ENCODE measurements at places on chromosomes 7 and 10. TPM values are rescaled to one million over a fixed set of nuclear protein-coding genes. Genes with fewer than 3 reads are reported as not detected.

Gene SORBS1
- total RNA-seq = 1.4 TPM

DNA sequence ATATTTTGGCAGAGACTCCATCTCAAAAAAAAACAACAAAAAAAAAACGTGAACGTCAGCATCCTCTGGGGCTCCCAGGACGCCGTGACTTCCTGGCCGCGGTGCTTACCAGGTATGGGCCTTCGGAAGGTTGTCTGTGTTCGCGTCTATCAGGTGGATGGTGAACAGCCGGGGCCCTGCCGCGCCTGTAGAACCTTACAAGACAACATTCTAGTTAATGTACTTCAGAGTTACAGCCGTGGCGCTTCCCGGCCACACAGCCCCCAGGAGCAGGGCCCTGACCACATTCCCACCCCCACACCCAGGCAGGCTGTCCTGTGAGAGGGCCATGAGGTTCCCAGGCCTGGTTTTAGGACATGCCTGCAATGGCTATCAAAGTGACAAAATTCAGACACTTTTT lies 111.0 kb downstream of the SMURF1 start:
- H3K36me3 ChIP-seq = peaks cover 15% of the 10 kb centered on the region
- no peaks in the 10 kb centered on the region for H3K27me3 ChIP-seq
- DNase-seq = no peak
- H3K4me1 ChIP-seq = no peaks in the 10 kb centered on the region
- H3K27ac ChIP-seq = no peak overlapping the region

DNA sequence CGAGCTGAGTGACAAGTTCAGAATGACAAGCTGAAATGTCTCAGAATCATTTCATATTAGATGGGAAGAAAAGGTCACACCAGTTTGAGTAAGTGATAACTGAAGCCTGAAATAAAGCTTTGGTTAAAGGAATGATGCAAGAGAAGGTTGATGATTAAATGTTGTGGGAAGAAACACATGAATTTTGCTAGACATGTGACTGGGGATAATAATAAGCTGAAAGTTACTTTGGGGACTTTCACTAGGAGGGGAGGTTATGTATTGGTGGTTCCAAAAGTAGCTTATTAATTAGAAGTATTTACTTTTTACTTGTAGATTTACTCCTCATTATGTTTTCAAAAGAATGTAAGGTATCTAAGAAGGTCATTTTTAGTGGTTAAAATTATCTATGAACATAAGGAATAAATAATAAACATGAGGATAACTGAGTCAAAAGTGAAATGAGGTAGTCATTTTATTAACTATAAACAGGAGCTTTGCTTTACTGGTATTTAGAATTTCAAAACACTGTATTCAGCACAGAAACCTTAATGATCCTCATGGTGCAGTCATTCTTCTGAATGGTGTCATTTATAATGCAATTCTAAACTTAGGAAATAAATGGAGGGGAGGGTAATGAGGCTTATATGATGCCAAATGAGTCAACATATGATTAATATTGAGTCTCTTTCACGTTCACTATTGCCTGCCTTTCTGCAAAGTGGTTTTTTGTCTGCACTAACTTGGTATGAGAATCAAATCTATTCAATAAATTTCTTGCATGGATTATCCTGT lies 63.7 kb downstream of the PRKG1 start:
- H3K4me3 ChIP-seq = no peak overlapping the region
- H3K27me3 ChIP-seq = no peaks in the 10 kb centered on the region
- no peak overlapping the region for H3K27ac ChIP-seq
- H3K4me1 ChIP-seq = no peaks in the 10 kb centered on the region
- DNase-seq = no peak

- H3K36me3 ChIP-seq = no peaks in the 10 kb centered on the region
- no peak overlapping the region for H3K27ac ChIP-seq
- H3K4me3 ChIP-seq = no peak overlapping the region
- H3K4me1 ChIP-seq = peaks cover 6% of the 10 kb centered on the region
- H3K27me3 ChIP-seq = no peaks in the 10 kb centered on the region
These were observed 68.4 kb downstream of the ABCC2 start for GRCh38 chr10:99850767-99851340.

DNA sequence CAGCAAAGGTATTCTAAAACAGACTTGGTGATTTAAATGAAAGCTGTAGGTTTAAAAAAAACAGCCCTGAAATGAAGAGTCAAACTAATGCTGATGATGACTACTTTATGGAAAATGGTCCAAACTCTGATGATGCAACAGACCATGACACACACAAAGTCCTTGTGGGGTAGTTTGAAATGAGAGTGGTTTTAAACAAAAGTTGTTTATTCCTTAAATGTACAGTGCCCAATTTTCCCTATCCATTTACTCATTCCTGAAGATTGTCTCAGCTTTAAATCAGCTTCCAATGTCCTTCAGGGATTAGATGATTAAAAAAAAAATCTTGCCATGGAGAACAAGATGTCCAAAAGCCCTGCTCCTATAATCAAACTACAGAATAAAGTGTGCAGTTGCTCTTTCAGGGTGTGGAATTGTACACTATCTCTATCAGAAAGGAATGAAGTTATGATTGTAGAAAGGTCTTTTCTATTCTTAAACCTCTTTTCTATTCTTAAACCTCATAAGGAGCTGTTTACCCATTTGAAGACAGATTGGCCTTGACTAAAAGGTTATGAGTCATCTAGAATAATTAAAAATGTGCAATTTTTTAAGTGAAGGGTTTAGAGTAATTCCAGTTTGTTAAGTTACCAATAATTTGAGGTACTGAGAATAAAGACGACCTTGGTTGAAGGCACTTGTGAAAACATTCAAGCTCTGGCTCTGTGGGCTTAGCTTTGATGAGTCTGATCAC lies 70.2 kb upstream of the ITGA8 start:
- H3K4me3 ChIP-seq = no peak overlapping the region
- H3K27me3 ChIP-seq = no peaks in the 10 kb centered on the region
- DNase-seq = no peak

- H3K36me3 ChIP-seq = no peaks in the 10 kb centered on the region
- no peak overlapping the region for H3K4me3 ChIP-seq
- peaks cover 6% of the 10 kb centered on the region for H3K27me3 ChIP-seq
- H3K27ac ChIP-seq = no peak overlapping the region
- no peak for DNase-seq
- no peaks in the 10 kb centered on the region for H3K4me1 ChIP-seq
These were observed 5.3 kb downstream of the TECTB start for GRCh38 chr10:112288486-112288885.

DNA sequence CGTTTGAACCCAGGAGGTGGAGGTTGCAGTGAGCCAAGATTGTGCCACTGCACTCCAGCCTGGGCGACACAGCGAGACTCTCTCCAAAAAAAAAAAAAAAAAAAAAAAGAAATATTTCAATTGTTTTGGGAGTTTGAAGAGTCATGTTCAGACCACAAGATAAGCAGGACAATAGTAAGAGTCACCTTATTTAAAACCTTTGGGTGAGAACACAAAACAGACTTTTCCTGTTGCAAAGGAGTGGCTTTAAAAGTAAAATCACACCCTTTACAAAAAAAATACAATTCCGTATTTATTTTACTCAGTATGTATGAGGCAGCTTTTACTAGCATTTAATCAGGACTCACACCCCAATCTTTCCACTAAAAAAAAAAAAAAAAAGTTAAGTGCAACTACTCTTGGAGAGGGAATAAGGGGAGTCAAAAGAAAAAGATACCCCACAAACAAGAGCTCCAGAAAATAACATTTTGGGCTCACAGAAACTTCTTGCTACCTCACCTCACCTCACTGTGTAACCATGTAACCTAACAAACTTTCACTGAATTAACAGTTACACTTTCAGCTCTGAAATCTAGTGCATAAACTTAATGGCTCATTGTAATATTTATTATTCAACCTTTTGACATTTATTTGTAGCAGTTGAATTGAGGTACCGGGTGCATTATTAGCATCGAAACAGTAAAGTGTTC lies 11.2 kb downstream of the SKIDA1 start:
- peaks cover 13% of the 10 kb centered on the region for H3K4me1 ChIP-seq
- H3K27me3 ChIP-seq = peaks cover 51% of the 10 kb centered on the region
- H3K27ac ChIP-seq = no peak overlapping the region

- no peaks in the 10 kb centered on the region for H3K36me3 ChIP-seq
- H3K4me3 ChIP-seq = no peak overlapping the region
- no peak overlapping the region for H3K27ac ChIP-seq
- peak; percentile 35 for DNase-seq
These were observed 5.8 kb upstream of the GGCT start for GRCh38 chr7:30510124-30511075.

All from T-cell (primary cell).